ENCODE measurements at places on chromosomes 11 and 22.

DNA sequence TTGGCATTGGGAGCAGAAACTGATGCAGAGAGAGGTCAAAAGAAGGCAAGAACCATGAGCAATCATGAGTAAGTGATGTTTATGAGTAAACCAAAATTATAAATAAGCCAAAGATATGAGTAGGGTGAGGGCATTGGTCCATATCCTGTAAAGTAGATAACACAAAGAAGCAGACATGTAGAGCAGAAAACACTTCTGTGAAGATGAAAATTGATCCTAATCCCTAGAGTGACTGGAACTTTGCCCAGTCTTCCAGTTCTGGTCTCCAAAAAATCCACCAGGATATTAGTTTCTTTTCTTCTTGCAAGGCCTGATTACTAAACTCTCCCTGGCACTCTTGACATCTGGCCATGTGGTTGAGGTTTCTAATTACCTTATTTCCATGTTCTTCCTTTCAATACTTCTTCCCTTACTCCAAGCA lies 13.7 kb upstream of the DRD2 start:
- DNase-seq, result no peak

- no peak for DNase-seq
Measured at GRCh38 chr11:133745791-133746190, 99.5 kb downstream of the SPATA19 start.

DNA sequence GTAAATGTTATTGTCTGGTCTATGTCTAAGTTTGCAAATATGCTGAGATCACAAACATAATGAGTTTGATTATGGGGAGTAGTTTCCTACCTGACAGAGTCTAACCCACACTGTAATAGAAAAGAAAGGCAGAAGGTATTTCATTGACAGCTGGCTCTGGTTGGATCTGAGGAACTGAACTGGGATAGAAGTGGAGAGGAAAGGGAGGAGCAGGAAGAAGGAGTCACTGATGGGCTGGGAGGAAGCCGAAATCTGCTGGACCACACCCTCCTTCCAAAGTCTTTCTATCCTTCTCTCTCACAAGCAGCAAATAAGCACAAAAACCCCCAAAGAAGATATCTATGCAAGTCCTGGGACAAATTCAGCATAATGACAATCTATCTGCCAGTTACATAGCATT lies 11.7 kb downstream of the BLID start:
- DNase-seq, result no peak

DNA sequence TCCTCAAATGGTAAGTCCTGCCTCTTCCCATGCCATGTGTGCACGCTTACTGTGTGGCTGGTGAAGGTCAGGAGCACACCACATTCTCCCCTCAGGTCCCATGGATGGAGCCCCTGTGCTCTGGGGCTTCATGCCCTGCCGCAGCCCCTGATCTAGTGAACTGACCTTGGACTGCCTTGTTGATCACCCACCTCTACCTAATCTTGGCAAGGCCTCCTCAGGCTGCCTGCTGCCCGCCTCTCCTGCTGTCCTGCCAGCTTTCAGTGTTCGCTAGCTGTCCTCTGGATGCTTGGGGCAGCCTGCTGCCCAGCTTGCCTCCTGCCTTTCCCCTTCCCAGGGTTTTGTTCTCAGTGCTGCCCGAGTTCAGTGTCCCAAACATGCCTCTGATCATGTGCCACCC lies 38.1 kb downstream of the CABIN1 start:
- no peak for DNase-seq

- no peak for DNase-seq
Measured at GRCh38 chr11:79637219-79637618, 196.4 kb upstream of the TENM4 start.

GRCh38 chr11:18536209-18536608 lies 9.5 kb upstream of the TSG101 start:
- DNase-seq, result no peak

DNA sequence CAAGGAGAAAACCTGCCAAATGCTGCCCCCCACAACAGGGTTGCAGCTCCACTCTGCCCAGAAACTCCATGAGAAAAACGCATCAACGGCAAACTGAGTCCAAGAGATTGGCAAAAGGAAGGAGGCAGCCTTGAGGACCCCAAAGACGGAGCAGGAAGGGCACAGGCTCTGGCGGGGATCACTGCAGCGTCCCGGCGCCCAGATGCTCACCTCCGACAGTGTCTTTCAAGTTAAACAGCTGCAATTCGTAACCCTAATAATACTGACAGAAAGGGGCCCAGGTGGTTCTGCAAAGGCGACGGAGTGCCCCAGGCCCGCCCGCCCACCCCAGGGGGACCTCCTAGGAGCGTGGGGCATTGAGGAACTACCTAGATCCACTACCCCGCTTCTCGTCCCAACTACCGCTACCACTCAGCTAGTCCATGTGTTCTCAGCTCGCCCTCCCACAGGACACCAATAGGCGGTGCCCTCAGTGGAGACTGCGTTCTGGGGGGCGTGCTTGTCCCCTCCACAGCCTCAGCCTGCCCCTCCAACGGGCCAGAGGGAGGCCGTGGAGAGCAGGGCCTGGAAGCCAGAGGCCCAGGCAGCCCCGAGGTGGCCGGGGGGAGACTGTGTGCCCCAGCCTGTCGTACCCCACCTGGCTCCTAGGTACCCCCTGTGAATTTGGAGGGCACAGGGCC lies 127.4 kb downstream of the PHF21B start:
- no peak for DNase-seq

All from stimulated activated CD8-positive, alpha-beta memory T cell treated with anti-CD3 and anti-CD28 coated beads, Interleukin-15, amount 100 ng/mL, for 1 hour (primary cell).